ENCODE measurements at places on chromosomes 5 and 9. TPM values are rescaled to one million over a fixed set of nuclear protein-coding genes. Genes with fewer than 3 reads are reported as not detected.
A peak's percentile ranks its signal among the peaks of the same experiment; 100 is the strongest.

DNA sequence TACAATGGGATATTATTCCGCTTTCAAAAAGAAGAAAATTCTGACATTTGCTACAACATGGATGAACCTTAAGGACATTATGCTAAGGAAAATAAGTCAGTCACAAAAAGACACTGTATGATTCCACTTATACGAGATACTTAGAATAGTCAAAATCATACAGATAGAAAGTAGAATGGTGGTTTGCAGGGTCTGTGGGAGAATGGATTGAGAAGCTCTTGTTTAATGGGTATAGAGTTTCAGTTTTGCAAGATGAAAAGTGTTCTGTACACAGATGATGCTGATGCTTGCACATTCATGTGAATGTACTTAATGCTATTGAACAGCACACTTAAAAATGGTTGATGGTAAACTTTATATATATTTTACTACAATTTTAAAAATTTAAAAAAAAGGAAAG lies 2050.7 kb upstream of the WWC1 start:
- DNase-seq = no peak

- no peak for DNase-seq
Measured at GRCh38 chr5:90153031-90153430, 256.5 kb downstream of the CETN3 start.

GRCh38 chr9:134366223-134367031 lies 40.2 kb downstream of the RXRA start:
- DNase-seq = no peak

GRCh38 chr5:79697222-79698170 lies 7.9 kb downstream of the CMYA5 start:
- DNase-seq = no peak

DNA sequence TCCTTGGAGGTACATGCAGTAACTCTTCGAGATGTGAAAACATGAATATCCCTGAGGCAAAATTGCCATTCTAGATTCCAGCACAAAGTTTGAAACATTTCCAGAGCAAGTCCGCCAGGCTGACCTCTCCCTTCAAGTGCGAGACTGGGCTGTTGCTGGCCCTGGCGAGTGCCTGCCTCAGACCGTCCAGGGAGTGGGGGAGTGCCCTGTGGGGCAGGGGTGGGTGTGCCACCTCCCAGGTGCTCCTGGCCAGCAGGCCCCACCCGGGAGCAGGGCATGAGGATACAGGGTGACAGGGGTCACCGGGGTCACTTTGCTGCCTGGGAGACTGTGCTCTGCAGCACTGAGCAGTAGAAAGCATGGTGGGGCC lies 199.9 kb downstream of the AOPEP start:
- no peak for DNase-seq

- DNase-seq = no peak
Measured at GRCh38 chr5:143462431-143462830, 58.9 kb upstream of the NR3C1 start.

DNA sequence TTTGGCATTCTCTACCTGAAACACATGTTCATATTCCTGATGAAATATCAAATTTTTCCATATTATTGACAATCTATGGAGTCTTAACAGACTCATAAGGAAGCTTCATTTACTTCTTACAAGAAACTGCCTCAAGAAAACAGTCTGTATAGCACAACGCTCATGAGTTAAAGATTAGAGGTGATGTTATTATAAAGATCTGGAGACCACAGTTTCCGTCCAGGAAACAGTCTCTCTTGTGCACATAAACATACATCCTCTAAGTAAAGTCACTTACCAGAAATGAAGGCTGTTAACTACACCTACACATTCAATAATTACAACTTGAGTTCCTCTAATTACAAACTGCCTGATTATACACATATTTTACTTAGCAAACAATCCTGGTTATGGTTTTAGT lies 86.9 kb downstream of the RAPGEF6 start:
- no peak for DNase-seq

DNA sequence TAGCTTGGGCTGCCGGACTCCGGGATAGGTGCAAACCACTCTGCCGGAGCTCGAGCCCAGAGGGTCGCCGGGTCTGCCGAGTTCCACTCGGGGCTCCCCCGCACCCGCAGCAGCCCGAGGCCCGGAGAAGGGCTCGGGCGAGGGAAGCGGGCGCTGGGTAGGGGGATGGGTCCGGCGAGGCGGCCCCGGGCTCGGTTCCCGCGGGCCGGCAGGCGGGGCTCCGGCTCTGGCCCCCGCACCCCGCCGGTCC lies 507 bp downstream of the RICTOR start:
- no peak for DNase-seq

PGM5 gene
- polyA plus RNA-seq = not detected

ARL14EPL gene
- not detected for polyA plus RNA-seq

GRCh38 chr9:124134526-124134925 lies 123.0 kb downstream of the LHX2 start:
- no peak for DNase-seq

GRCh38 chr9:6426117-6426516 lies 13.1 kb downstream of the UHRF2 start:
- DNase-seq = no peak

- DNase-seq = no peak
Measured at GRCh38 chr5:135533334-135533733, 2.4 kb downstream of the NEUROG1 start.

GRCh38 chr9:28136113-28136512 lies 562.8 kb upstream of the C9orf72 start:
- DNase-seq = no peak

TMEM161B gene
- polyA plus RNA-seq = 4.1 TPM

ENTPD2 gene
- polyA plus RNA-seq = 1.9 TPM

DNA sequence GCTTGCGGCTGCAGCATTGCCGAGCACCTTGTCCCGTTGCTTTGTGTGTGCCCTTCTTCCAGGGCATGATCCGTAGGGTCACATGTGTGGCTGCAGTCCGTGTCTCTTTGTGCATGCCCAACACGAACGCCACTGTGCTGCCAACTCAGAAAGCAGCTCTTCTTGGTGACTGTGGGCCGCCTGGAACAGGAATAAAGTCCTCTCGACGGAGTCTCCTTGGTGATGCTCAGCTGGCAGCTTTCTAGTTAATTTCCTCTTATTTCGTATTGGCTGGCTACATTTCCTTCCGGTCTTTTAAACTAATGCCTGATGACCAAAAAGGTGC lies 5.8 kb downstream of the EXOC3 start:
- no peak for DNase-seq

SLCO4C1 gene
- 0.80 TPM for polyA plus RNA-seq

- no peak for DNase-seq
Measured at GRCh38 chr5:372996-373709, 51.6 kb downstream of the AHRR start.

DMGDH gene
- 0.31 TPM for polyA plus RNA-seq

ALDH7A1 gene
- polyA plus RNA-seq = 99.6 TPM

- peak; percentile 23 for DNase-seq
Measured at GRCh38 chr5:174177976-174178605, 132.6 kb downstream of the NSG2 start.

DNA sequence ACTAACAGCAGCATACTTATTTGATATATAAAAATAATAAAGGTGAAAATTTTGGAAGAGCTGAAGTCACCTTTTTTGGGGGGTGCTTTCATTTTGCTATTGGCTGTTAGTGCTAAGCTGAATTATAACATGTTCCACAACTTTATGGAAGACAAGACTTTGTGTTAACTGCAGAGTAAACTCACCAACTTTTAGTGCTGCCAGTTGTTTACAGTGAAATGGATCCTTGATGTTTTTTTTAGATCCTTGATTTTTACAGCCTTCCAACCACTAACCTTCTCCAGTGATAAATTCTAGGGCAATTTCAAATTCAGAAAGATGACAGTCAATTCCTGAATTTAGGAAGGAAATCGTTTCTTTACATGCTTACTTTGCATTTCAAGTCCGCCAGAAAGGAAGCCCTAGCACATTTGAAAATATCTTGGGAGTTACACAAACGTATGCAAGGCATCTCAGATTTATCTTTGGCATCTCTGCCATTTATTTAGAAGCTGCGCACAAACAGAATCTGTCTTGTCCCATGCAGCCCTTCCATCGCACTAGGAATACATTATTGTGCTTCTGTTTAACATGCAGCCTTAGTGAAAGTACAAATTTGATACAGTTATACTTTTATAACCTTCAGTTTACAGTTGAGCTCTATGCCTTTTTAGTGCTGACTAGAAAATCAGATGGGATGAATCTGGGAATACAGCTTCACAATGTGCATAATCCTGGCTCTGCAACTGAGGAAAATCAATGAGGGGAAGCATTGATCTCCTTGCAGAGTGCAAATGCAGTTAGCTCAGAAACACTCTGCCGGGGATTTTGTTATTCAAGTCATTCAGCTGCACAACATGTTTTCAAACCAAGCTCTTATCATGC lies 142.4 kb upstream of the ZNF608 start:
- no peak for DNase-seq

PCDHA12 gene
- 4.2 TPM for polyA plus RNA-seq

DNA sequence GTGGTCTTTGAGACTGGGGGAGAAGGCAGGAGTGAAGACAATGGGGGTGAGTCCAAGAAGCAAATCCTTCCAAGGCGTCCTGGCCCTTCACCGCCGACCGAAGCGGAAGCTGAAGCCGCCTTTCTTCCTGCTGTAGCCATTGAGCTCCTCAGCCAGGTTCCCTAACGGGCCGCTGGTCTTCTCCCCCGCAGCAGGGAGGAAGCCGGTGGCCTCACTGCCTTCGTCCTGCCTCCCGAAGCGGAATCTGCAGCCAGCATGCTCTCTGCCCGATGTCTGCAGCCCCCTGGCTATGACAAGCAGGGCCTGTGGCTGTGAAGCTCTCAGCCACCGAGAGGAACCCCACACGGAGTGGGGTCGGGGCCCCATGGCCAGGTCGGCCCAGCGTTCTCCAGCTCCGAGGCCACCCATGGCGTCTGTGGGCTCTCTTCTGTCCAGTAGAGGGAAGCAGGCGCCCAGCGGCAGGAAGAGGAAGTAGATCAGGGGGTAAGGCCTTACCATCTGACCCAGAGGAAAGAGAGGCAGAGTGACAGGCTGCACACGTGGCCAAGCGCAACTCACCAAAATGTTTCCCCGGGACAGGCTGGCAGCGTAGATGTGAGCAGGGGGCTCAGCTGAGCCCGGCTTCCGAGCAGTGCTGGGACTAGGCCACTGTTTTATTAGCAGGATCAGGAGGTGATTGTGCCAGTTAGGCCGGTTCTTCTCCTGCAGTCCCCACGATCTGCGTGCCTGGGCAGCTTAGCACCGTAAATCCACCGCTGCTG lies 3.1 kb downstream of the QRFP start:
- DNase-seq = no peak

TRPM6 gene
- polyA plus RNA-seq = 0.57 TPM

CSF1R gene
- not detected for polyA plus RNA-seq

DNA sequence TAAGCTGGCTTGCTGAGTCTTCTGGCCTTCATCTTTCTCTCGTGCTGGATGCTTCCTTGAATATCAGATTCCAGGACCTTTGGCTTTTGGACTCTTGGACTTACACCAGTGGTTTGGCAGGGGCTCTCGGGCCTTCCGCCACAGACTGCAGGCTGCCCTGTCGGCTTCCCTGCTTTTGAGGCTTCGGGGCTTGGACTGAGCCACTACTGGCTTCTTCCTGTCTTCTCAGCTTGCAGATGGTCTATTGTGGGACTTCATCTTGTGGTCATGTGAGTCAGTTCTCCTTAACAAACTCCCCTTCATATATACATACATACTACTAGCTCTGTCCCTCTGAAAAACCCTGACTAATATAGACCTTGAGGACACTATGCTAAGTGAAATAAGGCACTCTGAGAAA lies 78.3 kb upstream of the SSBP2 start:
- DNase-seq = no peak

DNA sequence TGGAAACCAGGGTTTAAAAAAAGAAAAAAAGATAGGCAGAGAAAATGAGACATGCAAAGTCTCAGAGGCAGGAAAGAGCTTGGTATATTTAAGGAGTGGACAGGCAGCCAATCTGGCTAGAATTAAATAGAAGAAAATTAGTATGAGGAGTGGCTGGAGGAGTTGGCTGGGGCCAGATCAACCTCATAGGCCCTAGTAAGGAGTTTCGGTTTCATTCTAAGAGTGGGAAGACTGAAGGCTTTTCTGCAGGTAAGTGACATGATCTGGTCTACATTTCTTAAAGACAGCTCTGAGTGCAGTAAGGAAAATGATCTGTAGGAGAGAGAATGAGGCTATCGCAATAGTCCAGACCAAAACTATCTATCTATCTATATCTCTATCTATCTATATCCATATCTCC lies 27.5 kb downstream of the ADRB2 start:
- DNase-seq = no peak

DNA sequence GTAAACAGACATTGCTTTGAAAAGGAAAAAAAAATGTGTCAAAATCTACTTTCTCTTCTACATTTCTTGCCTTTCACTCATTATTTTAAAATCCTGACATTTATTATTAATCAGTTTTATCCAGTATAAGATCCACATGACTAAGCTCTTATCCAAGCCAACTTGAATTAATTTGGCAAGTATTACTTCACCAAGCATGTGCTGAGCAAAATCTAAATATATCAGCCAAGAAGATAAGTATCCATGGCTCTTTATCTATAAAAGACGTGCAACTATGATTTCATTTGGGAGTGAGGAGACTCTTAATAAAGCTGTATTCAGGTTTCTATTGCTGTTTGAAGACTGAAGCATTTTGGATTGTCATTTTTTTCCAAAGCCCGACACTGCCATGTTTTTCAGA lies 221.3 kb downstream of the TRIM36 start:
- DNase-seq = no peak

DNA sequence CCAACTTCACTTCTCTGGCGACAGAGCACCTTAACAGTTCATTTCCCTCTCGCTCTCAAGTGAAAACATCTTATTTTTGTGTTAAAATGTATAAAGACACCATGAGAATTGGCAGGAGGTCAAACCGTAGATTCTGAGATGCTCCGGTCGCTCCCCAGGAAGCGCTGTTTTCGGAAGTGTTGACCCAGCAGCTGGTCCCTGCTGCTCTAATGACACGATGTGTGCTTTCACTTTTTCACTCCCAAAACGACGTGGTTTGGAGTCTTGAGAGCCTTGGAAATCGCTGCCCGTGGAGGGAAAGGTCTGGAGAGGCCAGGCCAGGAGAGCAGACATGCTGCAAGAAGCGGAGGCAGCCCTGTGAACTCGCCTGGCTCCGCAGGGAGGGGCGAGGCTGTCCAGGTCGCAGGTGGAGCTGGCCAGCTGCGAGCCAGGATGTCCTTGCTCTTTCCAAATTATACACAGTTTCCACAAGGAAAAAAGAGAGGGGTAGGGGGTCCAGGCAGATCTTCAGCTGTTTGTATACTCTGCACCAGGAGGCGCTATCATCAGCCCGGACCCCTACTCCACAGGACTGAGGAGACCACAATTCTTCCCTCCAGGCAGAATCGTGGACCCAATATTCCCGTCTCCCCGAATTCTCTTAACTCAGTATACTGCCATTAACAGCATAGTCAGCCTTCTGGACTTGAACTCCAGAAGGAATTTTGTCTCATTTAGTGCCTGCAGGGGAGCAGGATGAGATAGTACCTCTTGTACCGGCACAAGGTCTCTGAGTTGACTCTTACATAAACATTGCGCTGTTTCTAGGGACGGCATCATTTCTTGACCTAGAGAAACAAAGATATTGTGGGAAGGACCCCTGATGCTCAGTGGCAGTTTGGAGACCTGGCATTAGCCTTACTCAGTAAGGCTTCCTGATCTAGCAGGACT lies 248.6 kb upstream of the ANKRD55 start:
- DNase-seq = peak; percentile 60

DND1 gene
- polyA plus RNA-seq = 2.1 TPM

- DNase-seq = no peak
Measured at GRCh38 chr5:157549954-157550549, 25.5 kb downstream of the ADAM19 start.

GRCh38 chr5:159095866-159096242 lies 3.9 kb downstream of the EBF1 start:
- peak; percentile 63 for DNase-seq
